RPMI7951 (cell line): ENCODE measurements at places on chromosomes 3 and 15. TPM values are rescaled to one million over a fixed set of nuclear protein-coding genes. Genes with fewer than 3 reads are reported as not detected.

- DNase-seq = no peak
Measured at GRCh38 chr3:194401868-194402329, 2.8 kb upstream of the GP5 start.

GRCh38 chr3:67531181-67532101 lies 123.0 kb downstream of the SUCLG2 start:
- DNase-seq = peak; percentile 37

DNA sequence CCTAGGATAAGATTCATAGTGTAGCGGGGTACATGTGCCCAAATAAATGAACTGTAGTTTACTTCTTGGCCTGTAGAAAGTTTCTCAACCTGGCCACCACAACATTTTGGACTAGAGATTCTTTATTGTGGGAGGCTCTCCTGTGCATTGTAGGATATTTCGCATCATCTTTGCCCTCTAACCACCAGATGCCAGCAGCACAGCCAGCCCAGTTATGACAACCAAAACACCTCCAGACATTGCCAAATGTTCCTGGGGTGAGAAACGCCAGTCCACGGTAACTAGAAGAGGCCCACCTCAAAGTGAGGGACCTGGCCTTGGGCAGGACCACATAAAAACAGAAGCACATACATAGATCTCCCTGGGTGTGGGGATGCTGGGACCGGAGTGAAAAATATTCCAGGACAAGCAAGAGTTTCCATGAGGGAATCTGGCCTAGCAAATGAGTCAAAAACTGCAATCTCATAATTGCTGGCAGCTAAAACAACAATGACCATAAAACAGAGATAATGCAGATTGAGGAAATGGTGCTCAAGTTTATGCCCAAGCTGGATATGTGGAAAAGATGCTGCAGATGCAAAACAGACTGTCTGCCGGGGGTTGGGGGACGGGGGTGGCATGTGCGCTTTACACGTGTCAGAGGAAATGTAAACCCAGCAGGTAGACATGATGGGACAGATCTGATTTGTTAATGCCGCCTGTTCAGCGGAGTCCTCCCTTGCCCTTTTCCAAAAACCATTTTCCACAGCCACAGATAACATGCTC lies 39.7 kb downstream of the ARHGEF3 start:
- peak; percentile 60 for DNase-seq

DNA sequence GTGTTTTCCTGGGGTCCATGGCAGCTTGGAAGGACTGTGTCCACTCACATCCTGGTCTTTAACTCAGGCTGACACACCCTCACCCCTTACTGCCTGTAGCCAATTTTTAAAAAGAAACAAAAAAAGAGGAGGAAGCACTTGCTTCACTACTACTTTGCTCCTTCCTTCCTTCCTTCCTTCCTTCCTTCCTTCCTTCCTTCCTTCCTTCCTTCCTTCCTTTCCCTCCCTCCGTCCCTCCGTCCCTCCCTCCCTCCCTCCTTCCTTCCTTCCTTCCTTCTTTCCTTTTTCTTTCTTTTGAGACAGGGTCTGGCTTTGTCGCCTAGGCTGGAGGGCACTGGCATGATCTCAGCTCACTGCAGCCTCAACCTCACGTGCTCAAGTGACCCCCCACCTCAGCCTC lies 25.5 kb upstream of the AKAP13 start:
- DNase-seq = no peak

- DNase-seq = no peak
Measured at GRCh38 chr3:23276913-23277658, 74.0 kb downstream of the UBE2E2 start.

The ECE2 gene
- not detected in 2 replicates for total RNA-seq

The FANCD2 gene
- 32.3 and 37.5 TPM in 2 replicates for total RNA-seq

The MEIS2 gene
- total RNA-seq = 21.5 and 28.6 TPM in 2 replicates

The CCR8 gene
- not detected in 2 replicates for total RNA-seq

The GOLGA8J gene
- not detected in 2 replicates for total RNA-seq
